Vein endothelial cell (primary cell): ENCODE measurements at places on chromosomes 5 and 9. TPM values are rescaled to one million over a fixed set of nuclear protein-coding genes. Genes with fewer than 3 reads are reported as not detected.

The CCL27 gene
- total RNA-seq = not detected in 2 replicates

The PDE4D gene
- total RNA-seq = 63.7 and 65.4 TPM in 2 replicates

The ALDH7A1 gene
- total RNA-seq = 28.5 and 38.2 TPM in 2 replicates

The TNFSF8 gene
- total RNA-seq = not detected in 2 replicates

The CACNA1B gene
- total RNA-seq = under 0.01 and 0.10 TPM in 2 replicates

The PDCD1LG2 gene
- total RNA-seq = 7.6 and 11.4 TPM in 2 replicates

The ATP10B gene
- not detected in 2 replicates for total RNA-seq

The HAVCR1 gene
- total RNA-seq = not detected in 2 replicates

The NHP2 gene
- total RNA-seq = 179 and 204 TPM in 2 replicates

The CCDC192 gene
- not detected in 2 replicates for total RNA-seq

The BTNL3 gene
- not detected in 2 replicates for total RNA-seq

The CDH10 gene
- total RNA-seq = 0.33 TPM in 1 of 2 replicates, not detected in the other

The PCDHA1 gene
- not detected in 2 replicates for total RNA-seq

The DAB2IP gene
- total RNA-seq = 37.1 and 54.9 TPM in 2 replicates

The ZNF608 gene
- total RNA-seq = 18.2 and 26.8 TPM in 2 replicates

The CER1 gene
- total RNA-seq = not detected in 2 replicates

The ATP6V0E1 gene
- 162 and 172 TPM in 2 replicates for total RNA-seq

The LCN1 gene
- total RNA-seq = not detected in 2 replicates

The WNK2 gene
- not detected in 2 replicates for total RNA-seq

The FAM169A gene
- total RNA-seq = under 0.01 and 0.48 TPM in 2 replicates

The SH3GL2 gene
- under 0.01 and 0.29 TPM in 2 replicates for total RNA-seq

The PKD2L2 gene
- total RNA-seq = 0.10 TPM in 1 of 2 replicates, not detected in the other

The EGFL7 gene
- total RNA-seq = 566 and 825 TPM in 2 replicates
